ENCODE measurements at places on chromosomes 16 and 17.

DNA sequence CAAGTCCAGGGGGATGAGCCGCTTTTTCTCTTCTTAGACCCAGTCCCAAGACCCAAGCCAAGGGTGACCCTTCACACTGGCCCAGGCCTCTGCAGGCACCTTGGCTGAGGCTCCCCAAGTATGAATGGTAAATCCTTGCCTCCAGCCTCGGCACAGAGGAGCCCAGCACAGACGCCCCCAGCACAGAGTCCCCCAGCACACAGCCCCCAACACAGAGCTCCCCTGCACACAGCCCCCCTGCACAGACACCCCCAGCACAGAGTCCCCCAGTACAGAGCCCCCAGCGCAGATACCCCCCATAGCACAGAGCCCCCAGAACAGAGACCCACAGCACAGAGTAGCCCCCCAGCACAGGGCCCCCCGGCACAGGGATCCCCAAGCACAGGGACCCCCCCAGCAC, 1.0 kb upstream of the MCRIP2 start:
- DNase-seq, result no peak

- peak; percentile 29 for DNase-seq
These were observed at the start of gene SEZ6 for GRCh38 chr17:29005936-29006511. Gene SEZ6 (minus strand): TSS chr17:29006033. CDS start chr17:29005869, 164 bp downstream.

GRCh38 chr17:65785109-65785508, 223.7 kb upstream of the AXIN2 start:
- DNase-seq, result no peak

- peak; percentile 63 for DNase-seq
These were observed at the start of gene APOBR for GRCh38 chr16:28494121-28494851. Gene APOBR (plus strand): TSS chr16:28494643. CDS start chr16:28494682, 39 bp downstream.

DNA sequence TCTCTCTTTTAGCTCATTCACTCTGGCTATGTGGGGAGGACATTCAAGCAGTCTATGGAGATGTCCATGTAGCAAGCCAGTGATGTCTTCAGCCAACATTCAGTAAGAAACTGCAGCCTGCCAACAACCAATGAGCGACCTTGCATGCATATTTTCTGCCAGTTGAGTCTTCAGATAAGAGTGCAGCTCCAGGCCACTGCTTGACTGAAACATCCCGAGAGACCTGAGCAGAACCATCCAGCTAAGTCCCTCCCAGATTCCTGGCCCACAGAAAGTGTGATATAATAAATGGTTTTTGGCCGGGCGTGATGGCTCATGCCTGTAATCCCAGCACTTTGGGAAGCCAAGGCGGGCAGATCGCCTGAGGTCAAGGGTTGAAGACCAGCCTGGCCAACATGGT, 10.5 kb upstream of the C17orf58 start:
- no peak for DNase-seq

DNA sequence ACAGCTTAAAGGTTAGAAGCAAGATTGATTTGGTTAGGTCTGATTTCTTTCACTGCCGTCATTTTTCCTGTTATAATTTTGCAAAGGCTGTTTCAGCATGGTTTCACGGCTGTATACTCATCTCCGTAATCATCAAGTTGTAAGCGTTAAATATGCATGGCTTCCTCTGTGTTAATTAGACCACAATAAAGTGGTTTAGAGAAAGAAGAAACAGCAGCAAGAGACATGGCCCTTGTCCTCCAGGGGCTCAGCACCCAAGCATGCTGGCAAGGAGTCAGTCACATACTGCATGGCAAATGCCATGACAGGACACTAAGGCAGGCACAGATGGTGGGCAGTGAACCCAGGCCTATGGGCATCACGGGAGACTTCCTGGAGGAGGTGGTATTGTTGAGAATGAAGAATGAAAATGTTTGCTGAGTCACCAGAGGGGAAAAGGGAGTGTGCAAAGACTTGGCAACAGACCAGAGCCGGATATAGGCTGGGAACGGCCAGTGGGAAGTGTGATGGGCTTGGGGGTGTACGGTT, 61.4 kb upstream of the PLCG2 start:
- no peak for DNase-seq

DNA sequence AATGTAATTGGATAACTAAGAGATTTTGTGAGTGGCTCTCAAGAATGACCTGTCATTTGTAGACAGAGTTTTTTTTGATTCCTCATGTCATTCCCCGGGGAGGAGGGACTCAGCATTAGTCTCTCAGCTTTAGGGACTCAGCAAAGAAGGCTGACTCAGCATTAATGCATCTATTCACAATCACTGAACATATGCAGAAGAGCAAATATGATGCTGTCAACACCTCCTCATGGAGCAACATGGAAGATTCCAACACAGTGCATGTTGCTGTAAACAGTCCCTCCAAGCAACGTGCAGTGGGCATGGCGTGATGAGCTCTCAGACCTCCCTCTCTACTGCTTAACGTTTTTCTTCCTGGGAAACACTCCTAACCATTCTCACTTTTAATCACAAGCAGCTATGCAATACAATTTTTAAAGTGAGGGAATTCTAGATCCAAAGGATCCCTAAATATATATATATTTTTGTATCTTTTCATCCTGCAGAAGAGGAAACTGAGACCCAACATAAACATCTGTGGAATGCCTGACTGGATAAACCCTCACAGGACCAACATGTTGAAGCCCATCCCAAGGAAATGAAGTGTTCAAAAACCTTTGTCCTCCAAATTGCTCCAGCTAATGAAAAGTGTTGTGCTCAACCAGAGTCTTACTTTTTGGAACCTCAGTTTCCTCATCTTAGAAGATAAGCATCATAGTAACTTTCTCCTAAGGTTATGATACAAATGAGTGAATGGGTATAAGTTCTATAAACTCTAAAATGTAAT, 38.9 kb downstream of the TMEM100 start:
- no peak for DNase-seq

GRCh38 chr16:29975134-29975538, 1.5 kb downstream of the TAOK2 start:
- no peak for DNase-seq

GRCh38 chr16:86205521-86206245, 304.6 kb upstream of the FOXF1 start:
- DNase-seq, result no peak

GRCh38 chr17:72985882-72986720, 106.4 kb downstream of the SLC39A11 start:
- DNase-seq, result peak; percentile 14

DNA sequence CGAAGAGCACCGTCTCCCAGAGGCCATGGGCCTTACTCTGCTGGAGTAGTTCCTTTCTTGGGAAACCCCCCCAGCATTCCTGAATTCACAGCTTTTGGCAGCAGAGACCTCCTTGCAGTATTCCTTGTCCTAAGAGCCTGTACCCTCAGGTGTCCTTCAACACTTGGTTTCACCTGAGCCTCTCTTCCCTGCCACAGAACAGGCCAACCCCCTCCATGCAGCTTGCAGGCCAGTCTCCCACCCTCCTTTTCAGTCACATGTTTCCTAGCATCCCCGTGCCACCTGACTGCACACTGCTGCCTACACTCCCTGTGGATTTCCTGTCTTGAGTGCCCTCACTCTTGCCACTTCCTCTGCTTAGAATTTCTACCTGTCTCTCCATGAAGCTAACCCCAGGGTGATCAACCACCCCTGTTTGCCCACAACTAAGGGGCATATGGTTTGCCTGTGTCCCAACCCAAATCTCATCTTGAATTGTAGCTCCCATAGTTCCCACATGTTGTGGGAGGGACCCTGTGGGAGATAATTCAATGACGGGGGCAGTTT, 65.5 kb downstream of the DYNLRB2 start:
- DNase-seq, result no peak

DNA sequence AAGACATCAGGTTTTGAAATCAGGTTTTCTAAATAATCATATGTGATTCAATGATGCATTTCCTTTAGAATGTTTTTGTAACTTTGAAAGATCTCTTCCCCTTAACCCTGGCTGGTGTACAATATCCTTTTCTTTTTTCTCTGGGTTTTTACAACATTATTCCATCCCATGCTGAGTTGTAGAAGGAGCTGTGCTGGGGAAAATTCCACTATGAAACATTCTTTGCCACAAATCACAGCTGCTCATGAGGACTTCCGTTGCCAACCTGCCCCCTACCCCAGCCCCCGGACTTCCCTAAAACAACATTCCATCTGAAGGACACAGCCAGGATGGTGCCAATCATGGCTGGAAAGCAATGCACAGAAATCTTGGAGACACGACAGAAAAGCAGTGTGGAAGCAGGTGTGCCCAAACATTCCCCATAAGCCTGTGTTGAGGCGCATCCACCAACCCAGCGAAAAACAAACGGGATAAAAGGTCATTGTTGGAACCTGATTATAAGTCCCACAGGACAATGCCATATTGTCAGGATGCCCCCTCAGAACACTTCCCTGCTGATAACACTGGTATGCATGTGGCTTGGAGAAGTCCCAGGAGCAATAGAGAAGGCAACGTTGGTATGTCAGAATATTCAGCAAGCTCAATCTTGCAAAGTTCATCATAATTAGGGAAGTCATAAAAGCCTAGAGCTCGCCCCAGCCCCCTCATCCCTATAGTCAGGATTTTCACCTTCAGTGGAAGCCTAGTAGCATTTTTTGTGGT, 475.0 kb downstream of the HS3ST3B1 start:
- DNase-seq, result no peak

- no peak for DNase-seq
These were observed 5.5 kb downstream of the CNTNAP1 start for GRCh38 chr17:42687707-42688320.

DNA sequence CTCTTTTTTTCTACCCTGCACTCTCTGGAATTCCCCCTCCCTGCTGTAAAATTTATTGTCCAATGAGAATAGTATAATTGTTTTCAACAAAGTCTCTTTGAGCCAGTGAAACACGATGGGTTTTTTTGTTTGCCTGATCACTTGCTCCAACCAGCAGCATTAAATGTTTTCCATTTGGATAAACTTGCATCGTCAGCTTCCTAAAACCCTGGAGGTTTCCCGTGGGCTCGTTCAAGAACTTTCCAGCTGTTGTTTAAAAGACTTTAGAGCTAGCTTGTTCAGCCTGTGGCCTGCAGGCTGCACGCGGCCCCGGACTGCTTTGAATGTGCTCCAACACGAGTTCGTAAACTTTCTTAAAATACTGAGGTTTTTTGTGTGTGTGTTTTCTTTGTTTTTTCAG, 14.9 kb downstream of the NAGPA start:
- no peak for DNase-seq

- DNase-seq, result no peak
These were observed 71.8 kb downstream of the LMF1 start for GRCh38 chr16:898761-899682.

- no peak for DNase-seq
These were observed 35.5 kb downstream of the C16orf78 start for GRCh38 chr16:49409121-49409520.

DNA sequence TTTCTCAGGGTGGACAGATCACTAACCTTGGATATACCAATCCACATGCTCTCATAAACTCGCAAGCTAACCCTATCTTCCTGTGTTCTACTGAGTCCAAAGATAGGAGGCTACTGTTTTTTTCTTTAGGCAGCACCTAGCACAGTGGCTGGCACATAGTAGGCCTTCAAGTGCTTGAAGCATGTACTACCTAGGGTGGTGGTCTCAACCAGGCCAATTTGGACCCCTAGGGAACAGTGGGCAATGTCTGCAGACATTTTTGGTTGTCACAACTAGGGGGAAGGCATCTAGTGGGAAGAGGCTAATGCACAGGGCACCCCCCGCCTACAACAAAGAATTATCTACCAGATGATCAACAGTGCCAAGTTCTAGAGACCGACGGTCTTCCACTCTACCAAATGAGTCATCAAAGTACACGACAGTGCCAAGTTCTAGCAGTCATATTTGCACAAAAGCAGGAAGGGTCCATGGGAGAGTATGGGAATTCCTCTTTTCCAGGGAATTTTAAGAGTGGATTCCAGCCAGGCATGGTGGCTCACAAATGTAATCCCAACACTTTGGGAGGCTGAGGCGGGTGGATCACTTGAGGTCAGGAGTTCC, 390.3 kb downstream of the SLC39A11 start:
- no peak for DNase-seq

GRCh38 chr17:35867574-35867973, 1.1 kb downstream of the HEATR9 start:
- no peak for DNase-seq

DNA sequence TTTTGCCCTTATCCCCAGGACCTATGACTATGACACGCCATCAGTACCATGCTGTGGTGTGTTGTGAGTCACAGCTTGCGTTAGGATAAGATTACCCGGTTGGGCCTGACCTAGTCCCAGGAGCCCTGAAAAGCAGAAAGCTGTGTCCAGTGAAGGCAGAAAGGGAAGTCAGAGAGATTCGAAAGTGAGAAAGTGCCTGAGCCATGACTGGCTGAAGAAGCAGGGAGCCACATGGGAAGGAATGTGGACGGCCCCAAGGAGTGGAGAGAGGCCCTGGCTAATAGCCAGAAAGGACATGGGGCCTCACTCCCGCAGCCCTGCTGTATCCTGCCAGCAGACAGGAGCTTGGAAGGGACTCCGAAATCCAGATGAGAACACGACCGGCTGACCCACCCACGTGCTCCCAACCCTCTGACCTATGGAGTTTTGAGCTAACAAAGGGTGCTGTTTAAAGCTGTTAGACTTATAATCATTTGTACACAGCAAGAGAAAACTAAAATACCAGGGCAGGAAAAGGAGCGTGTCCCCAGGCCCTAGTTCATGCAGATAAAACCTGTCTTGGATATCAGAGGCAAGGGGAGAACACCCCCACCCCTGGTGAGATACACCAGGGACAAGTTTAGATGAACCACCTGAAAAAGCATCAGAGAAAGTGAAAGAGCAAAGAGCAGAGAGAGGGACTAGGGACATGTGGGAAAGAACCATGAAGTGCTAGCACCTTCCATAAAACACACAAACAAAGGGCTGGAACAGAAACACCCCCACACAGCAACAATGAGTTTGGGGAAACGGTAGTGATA, 115.3 kb downstream of the SLC39A11 start:
- no peak for DNase-seq

DNA sequence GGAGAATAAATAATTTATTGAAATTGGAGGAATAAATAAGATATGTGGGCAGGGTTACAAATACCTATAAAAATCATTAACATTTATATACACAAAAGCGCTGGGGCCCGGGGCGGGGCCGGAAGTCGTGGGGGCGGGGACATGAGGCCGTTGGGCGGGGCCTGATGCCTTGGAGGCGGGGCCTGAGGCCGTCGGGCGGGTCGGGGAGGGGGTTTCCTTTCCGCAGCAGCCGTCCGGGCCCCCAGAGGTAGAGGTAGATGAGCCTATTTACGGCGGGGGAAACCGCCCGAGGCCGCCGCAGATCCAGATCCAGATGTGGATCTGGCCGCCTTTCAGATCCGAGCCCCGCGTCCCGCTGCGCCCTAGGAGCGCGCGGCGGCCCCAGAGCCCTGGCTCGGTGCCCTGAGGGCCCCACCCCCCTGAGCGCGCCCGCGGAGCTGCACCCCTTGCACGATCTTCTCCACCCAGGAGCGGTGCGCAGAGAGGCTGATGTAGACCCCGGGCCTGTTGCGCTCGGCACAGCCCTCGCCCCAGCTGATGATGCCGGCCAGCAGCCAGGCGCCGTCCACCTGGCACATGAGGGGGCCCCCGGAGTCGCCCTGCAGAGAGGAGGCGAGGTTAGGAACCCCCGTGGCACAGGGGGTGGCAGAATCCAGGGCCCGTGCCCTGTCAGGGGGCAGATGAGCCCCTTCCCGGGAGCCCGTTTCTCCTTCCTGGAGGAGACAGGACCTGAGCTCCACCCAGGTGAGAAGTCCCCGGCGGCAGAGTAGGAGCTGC, 5.1 kb downstream of the PRSS22 start:
- DNase-seq, result no peak

- DNase-seq, result peak; percentile 87
These were observed at the start of the genes GNPTG and TSR3 for GRCh38 chr16:1351582-1352362. Gene GNPTG (plus strand): TSS chr16:1351931. CDS start chr16:1351966, 35 bp downstream. Gene TSR3 (minus strand): TSS chr16:1351878. CDS start chr16:1351804, 74 bp downstream.

- DNase-seq, result peak; percentile 48
These were observed 802 bp downstream of the SETD6 start for GRCh38 chr16:58515871-58516767.
